Activated CD8-positive, alpha-beta memory T cell treated with anti-CD3 and anti-CD28 coated beads for 4 hours (primary cell): ENCODE measurements at places on chromosomes 2 and 18.

DNA sequence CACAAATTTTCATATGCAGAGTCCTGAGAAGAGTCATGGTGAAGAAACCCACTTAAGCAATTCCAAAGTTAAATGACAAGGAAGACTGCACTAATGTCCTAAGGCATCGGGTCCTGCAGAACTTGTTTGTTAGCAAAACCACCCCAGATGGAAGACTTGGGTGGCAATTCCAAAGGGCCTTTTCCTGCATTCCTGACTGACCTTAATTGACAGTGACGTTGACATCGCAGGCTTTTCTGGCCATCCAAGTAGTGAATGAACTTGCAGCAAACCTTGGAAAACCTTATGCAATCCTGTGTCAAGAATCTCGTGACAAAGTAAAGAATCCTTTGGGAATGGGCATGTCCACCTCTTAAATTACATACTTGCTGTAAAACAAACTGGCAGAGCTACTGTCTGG, 112.5 kb upstream of the SH3BP4 start:
- DNase-seq = no peak

DNA sequence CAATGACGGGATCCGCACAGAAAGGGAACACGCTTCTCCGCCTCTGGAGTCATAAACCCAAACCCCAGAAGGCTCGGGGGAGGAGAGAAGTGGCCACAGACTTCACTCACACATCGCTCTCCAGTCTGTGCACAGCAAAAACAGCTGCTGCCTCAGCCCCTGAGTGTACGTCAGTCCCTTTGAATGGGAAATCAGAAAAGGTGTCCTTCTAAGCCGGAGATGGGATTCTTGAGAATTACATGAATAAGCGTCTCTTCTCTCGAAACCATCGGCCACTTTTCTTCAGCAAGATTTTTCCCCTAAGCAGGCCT, 78.3 kb downstream of the PDCL3 start:
- no peak for DNase-seq

GRCh38 chr2:200909958-200910357, 20.8 kb downstream of the NIF3L1 start:
- no peak for DNase-seq

DNA sequence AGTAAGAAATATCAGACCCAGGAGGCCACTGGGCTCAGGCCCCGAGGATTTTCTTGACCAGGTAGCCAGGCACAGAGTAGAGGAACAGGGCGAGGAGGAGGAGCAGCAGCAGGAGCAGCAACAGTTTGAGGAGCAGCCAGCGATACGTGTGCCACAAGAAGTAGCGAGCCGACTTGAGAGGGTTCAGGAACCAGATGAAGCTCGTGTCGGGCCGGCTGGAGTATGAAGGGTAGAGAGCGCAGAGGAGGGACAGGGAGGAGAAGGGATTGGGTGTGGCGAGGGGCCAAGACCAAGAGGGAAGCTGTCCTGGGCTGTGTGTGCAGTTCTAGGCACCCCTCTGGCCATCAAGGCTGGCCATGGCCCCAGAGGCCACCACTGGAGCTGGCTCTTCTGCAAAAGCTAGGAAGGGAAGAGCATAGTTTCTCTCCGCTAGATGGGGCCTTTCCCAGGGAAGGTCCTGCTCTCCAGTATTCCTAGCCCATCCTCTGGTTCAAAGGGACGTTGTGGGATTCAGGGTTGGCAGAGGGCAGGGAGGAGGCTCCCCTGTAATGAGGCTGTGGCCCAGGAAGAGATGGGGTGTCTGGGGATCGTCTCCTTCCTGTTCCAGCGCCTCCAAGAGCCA, 17.8 kb downstream of the OTOF start:
- no peak for DNase-seq

DNA sequence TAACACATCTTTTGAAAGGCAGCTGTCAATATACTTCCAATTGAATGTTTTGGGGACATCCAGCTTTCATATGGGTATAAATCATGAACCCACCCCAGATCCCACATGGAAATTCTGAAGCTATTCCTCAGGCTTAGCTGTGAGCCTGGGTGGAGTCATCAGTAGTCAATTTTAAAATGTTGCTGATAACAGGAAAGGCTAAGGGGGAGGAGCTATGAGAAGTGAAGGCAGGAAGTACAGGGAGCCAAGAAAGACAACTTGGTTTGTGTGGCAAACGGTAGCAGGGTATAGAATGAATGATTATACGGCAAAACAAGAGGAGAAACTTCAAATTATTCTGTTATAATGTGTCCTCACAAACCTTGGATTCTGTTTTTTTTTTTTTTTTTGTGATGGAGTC, 108.6 kb downstream of the QPCT start:
- DNase-seq = no peak

DNA sequence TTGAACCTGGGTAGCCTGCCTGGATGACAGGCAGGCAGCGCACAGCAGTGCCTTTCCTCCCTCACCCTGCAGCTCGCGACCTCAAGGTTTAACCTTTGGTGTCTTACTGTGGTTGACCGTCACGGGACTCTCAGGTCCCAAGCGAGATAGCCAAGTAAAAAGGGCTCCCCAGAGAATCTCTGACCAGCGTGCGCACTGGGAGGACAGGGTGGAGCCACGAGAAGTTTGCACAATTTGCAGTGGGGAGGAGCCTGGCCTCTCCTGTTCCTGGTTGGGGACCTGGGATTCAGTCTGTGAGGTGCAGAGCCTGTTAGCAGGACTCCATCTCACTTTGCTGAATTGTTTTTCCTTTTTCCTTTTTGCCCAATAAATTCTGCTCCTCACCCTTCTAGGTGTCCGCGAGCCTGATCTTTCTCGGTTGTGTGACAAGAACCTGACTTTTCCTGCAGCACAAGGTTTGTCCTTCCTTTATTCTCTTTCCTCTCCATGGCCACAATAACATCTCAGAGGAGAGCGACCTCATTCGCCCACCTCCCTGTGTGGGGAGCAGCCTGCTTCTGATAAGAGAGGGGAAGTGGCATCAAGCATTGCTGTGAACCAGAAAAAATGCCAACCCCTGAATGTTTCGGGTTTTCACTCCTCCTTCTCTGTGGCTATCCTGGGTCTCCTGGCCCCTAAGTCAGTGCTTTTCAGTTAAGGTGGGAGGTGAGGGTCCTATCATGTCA, 36.2 kb downstream of the POU3F3 start:
- no peak for DNase-seq

- no peak for DNase-seq
Measured at GRCh38 chr2:197704434-197705120, 592 bp upstream of the MARS2 start.
